ENCODE measurements at places on chromosomes 4 and X.

DNA sequence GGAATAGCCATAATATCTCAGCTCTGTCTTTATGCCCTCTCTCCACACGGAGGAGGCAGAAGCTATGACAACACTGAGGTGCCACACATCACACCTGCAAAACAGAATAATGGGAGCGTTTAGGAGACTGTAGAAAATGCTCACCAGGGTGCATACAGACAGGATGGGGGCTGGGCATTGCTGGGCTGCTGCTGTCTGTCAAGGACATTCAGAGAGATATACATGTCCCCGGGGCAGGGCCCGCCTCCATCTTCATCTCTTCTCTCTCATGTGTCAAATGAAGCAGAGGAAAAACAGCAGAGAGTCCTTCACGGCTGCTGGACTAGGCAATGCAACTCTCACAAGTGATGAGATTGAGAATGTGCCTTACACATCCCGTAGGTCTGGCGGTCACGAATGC is 65.3 kb upstream of the DHRSX start:
- no peak for DNase-seq

GRCh38 chr4:97892592-97893266 is 250.5 kb downstream of the STPG2 start:
- no peak for DNase-seq

- no peak for DNase-seq
Observed at GRCh38 chrX:152028579-152028978, 54.1 kb upstream of the GABRE start.

GRCh38 chr4:123452616-123453015 is 56.0 kb downstream of the SPRY1 start:
- DNase-seq, result peak; percentile 92

DNA sequence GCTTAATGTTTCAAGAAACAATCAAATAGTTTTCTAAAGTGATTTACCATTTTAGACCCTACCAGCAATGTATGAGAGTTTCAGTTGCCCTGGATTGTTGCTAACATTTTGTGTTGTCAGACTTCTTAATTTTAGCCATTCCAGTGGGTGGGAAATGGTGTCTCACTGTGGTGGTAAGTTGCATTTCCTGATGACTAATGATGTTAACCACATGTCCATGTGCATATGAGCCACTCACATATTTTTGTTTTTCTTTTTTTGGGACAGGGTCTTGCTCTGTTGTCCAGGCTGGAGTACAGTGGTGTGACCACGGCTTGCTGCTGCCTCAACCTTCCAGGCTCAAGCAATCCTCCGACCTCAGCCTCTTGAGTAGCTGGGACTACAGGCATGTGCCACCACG is 48.3 kb downstream of the MED28 start:
- peak; percentile 33 for DNase-seq

All from CD14-positive monocyte (primary cell).